ENCODE measurements at places on chromosomes 5 and 9.
A peak's percentile ranks its signal among the peaks of the same experiment; 100 is the strongest.

GRCh38 chr9:70421272-70422180 is 7.1 kb upstream of the KLF9 start:
- DNase-seq: peak; percentile 66

- DNase-seq: no peak
Observed at GRCh38 chr5:136104306-136104965, 28.2 kb upstream of the SMAD5 start.

DNA sequence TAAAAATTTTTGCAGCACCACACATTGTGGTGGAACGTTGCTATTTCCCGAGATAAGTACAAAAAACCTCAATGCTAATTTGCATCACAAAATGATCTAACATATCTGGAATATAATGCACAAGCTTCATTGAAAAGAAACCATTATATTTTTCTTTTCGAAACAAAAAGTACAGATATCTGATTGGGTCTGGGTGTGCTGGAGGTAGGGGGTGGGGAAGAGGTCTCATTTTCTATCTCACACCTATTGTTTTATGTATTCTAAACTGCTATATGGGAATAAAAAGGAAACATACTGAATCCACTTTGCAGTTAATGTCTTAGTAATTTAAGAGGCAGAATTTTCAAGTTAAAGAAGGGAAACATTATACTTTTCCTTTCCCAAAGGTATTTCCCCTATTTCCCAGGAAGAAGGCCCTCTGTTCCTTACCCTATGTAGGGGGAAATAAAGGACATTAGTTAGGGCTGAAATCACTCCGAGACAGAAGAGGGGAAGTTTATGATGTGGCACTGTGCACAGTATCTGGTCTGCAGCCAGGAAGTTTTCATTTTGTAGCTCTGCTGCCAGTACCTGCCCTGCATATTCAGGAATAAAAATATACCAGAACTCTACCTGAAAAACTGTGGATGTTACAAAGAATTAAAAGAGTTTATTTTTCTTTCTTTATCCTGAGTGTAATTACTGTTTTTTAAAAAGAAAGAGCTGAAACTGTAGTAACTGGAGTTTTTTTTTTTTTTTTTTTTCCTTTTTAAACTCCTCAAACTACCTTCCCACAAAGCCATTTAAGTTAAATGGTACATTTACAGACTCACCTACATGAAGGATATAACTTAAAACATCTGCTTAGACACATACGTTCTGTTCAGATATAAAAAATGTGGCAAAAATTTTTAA is 7.4 kb downstream of the MEF2C start:
- DNase-seq: no peak

- DNase-seq: no peak
Observed at GRCh38 chr9:114107286-114108001, 8.4 kb upstream of the KIF12 start.
